ENCODE measurements at places on chromosomes 16 and 17.

DNA sequence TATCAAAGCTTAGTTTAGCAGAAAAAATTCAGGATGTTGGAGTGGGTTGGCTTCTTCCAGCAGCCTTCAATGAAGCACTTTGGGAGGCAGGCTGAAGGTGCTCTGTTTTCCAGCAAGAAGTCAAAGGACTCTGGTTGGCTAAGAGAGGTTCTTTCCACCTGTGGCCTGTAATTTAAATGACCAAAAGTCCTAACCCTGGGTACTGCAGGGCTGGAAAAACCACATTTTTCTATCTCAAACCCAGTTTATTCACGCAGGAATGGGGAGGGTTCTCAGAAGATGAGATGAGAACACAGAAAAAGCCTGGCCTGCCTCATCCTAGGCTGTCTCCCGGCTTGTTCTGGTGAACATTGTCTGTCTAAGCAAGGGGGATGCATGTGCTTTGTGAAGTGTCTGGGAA lies 68.6 kb upstream of the ZFHX3 start:
- no peak for DNase-seq

- no peak for DNase-seq
Observed at GRCh38 chr17:74758848-74759168, 10.4 kb downstream of the NHERF1 start.

- DNase-seq, result no peak
Observed at GRCh38 chr16:70692130-70692872, 6.4 kb upstream of the MTSS2 start.

GRCh38 chr16:85306071-85306792 lies 194.0 kb upstream of the CIBAR2 start:
- DNase-seq, result peak; percentile 65

DNA sequence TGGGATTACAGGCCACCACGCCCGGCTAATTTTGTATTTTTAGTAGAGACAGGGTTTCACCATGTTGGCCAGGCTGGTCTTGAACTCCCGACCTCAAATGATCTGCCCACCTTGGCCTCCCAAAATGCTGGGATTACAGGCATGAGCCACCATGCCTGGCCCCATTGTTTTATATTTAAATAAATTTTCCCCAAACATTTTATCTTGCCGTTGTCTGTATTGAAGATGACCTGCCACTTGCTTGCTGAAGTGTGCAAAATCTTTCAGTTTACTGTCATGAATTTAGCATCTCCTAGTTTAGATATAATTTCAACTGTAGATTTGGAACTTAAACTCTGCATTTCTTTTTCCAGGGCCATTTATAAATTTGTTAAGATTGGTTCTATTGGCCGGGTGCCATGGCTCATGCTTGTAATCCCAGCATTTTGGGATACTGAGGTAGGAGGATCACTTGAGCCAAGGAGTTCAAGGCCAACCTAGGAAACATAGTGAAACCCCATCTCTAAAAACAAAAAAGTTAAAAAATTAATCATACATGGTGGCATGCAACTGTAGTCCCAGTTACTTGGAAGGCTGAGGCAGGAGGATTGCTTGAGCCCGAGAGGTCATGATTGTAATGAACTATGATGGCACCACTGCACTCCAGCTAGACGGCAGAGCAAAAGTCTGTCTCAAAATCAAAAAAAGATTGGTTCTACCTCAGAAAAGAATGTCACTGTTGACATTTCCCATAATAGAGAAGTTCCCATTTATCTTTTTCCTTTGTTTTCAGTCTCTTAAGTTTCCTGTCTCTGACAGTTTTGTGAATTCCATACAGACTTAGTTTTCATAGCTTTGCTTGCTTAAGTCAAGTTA lies 84.4 kb downstream of the VMP1 start:
- DNase-seq, result no peak

- no peak for DNase-seq
Observed at GRCh38 chr17:74569020-74570003, 2.0 kb upstream of the CD300H start.

DNA sequence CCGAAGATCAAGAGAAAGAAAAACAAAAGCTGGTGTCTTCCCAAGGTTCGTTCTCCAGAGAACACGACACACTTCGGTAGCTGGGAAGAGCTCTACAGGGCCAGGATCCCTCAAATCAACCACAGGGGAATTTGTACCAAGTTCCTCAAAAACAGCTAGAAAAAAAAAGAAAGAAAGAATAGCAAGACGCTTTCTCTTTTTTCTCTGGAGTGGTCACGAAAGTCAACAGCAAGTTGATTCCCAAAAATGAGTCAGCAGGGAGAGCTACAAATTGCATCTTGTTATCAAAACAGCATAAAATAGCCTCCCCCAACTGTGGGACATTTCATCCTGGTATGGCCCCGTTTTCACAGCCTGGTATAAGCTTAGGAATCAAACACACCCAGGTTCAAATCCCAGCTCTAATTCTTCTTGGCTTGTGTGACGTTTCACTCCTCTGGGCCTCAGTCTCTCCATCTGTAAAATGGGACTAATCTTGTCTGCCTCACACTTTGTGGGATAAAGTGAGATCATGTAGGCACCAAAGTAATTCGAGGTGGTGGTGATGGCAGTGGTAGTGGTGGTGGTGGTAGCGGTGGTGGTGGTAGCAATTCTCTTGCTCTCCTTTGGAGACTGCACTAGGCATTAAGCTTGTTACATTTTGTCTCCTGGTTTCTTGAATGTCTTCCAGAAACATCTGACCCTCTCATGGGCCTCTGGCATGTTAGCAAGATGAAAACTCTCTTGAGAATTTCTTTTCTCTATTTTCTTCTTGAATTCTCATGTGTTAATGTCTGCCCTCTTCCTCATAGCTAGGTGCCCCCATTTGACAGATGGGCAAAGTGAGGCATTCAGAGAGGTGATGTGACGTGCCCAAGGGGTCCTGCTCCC lies 988 bp upstream of the IL21R start:
- DNase-seq, result no peak

GRCh38 chr17:80198144-80198661 lies 21.9 kb downstream of the SGSH start:
- no peak for DNase-seq

GRCh38 chr16:31460582-31461002 lies 1.3 kb downstream of the ARMC5 start:
- DNase-seq, result no peak

DNA sequence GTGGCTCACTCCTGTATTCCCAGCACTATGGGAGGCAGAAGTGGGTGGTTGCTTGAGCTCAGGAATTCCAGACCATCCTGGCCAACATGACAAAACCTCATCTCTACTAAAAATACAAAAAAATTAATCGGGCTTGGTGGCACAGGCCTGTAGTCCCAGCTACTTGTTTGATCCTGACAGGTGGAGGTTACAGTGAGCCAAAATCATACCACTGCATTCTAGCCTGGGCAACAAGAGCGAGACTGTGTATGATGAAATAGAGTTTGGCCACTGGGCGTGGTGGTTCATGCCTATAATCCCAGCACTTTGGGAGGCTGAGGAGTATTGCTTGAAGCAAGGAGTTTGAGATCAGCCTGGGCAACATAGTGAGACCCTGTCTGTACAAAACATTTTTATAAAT lies 173.3 kb downstream of the TANC2 start:
- no peak for DNase-seq

- DNase-seq, result no peak
Observed at GRCh38 chr16:1146409-1146808, 6.5 kb upstream of the CACNA1H start.

- DNase-seq, result no peak
Observed at GRCh38 chr16:30626236-30626635, 16.0 kb upstream of the ZNF689 start.

- no peak for DNase-seq
Observed at GRCh38 chr16:23392223-23392600, 60.8 kb downstream of the COG7 start.

GRCh38 chr16:81449241-81449640 lies 4.6 kb downstream of the CMIP start:
- DNase-seq, result no peak

DNA sequence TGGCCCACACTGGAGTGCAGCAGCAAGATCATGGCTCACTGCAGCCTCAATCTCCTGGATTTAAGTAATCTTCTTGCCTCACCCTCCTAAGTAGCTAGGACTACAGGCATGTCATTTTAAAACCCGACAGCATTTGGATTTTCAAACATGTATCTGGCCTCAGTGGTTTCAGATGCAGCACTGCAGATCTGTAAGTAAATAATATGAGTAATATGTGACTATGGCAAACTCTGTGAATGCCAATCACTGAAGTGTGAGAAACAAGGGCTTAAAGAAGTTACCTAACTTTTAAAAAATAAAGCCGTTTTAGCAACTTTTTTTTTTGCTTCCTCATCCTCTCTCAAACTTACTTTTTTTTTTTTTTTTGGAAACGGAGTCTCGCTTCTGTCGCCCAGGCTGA lies 11.9 kb downstream of the CEP20 start:
- no peak for DNase-seq

DNA sequence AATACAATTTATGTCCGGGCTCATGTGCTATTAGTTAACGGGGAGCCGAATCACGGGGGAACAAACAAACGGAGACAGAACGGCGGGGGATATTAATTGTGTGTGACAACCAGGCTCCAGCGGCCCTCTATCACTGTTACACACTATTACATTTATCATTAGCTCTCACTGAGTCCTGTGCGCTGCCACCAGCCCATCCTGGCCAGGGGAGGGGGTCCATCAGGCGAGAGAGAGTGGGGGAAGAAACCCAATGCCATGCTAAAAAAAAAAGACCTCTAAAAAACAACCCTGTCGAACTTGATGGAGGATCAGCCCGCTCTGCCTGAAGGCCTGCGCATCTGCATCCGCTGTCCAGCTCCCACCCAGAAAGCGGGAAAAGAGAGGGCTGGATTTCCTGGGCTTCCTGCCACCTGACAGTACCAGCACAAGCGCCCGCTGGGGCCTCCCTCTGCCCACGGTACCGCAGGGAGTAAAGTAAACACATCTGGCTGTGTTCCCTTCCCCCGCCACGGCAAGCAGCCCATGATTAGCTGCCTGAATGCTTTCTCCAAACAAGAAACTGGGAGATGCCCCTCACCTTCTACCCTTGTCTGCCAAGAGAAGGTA lies 41.7 kb downstream of the PIPOX start:
- no peak for DNase-seq

DNA sequence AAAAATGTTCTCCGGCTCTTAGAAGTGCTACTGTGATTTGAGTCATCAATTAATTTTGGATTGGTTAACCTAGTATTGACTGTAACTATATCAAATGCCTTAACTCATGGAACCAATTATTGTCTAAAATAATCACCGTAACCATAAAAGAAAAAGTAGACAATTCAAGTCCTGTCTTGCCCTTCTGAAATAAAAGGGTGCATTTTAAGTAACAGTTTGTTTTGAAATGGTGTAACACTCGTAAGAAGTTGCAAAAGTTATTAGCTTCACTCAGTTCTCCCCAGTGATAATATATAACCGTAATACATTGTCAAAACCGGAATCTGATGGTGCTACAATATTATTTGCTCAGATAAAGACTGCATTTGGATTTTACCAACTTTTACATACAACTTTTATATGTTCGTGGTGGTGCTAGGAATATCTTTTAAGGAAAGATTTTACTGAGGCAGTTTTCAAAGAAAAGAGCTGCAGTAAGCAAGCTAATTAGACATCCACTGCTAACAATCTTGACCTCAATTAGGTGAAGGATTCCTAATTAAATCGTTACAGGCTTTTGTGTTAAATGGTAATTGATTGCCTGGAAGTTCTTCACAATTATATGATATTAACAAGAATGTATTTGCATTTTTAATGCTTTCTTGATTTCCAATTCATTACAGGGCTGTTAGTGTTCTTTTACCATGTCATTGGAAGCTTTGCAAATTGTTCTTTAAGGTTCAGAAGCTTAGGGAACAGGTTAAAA lies 413.1 kb upstream of the MON1B start:
- DNase-seq, result no peak

GRCh38 chr17:22453181-22453580 lies 760.9 kb downstream of the KCNJ18 start:
- DNase-seq, result no peak

DNA sequence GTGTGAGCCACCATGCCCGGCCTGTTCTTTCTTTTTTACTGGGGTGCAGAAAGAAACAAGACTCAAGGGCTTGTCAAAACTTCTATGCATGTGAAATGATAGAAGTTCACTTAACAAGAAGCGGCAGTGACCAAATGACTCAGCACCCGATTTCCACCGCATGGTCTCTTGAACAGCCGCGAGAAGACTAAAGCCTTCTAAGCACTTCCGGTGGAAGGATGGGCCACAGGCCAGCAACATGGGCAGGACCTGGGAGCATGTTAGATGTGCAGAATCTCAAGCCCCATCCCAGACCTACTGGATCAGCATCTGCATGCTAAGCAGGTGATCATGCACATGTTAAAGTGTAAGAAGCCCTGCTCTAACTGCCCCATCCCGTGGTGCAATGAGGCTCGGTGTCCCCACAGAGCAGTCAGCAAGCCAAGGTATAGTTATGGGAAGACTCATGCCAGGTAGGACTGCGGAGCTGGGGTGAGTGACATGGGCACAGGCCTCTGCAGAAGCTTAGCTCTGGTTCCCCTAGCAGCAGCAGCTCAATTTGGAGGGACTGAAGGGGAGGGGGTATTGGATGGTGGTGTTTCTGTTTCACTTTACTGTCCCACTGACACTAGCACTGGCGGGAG lies 88.5 kb upstream of the HNF1B start:
- no peak for DNase-seq

GRCh38 chr17:75927286-75927922 lies 13.4 kb downstream of the FBF1 start:
- DNase-seq, result no peak

DNA sequence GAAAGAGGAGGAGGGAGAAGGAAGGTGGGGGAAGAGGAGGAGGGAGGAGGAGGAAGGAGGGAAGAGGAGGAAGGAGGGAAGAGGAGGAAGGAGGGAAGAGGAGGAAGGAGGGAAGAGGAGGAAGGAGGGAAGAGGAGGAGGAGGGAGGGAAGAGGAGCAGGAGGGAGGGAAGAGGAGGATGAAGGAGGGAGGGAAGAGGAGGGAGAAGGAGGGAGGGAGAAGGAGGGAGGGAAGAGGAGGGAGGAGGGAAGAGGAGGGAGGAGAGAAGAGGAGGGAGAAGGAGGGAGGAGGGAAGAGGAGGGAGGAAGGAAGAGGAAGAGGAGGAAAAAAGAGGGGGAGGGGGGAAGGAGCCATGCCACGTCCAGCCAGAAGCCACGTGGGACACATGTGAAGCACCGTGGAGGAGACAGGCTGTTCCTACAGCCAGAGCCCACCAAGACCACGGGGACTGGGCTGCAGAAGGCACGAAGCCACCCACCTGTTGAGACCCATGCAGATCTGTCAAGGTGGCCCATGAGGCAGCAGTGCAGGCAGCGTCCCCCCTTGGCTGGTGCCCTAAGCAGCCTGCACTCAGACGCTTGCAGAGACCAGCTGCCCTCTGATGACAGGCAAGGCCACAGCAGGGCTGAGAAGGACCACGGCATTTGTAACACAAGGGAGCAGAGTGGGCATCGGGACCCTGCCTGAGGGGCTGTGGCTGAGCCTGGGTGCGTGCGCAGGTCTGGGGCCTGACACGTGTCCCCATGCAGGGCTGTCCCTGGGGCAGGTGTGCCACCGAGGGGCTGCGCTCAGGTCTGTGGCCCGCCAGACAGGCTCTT lies 10.3 kb downstream of the NDUFAF8 start:
- DNase-seq, result no peak

DNA sequence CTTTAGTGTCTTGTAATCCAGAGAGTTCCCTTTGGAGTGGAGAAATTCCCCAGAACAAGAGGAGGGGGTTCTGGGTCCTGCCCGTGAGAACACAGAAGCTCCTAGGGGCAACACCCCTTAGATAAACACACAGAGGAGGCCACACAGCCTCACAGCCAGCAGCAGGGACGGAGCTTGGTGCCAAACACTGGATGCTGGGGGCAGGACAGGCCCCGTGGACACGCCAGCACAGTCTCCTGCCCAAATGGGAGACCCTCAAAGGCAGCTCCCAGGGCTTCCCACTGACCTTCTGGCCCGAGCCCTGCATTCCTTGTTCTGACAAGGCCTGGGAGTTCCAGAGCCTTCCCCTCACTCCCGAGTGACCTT lies 31.8 kb upstream of the JPH3 start:
- DNase-seq, result no peak

GRCh38 chr17:76197911-76198310 lies 42.4 kb downstream of the RNF157 start:
- DNase-seq, result no peak

Data from activated CD4-positive, CD25-positive, alpha-beta regulatory T cell (primary cell).